ENCODE measurements at places on chromosomes 7 and 10. TPM values are rescaled to one million over a fixed set of nuclear protein-coding genes. Genes with fewer than 3 reads are reported as not detected.

- DNase-seq, result no peak
- peaks cover 11% of the 10 kb centered on the region for H3K27me3 ChIP-seq
- H3K27ac ChIP-seq, result no peak overlapping the region
- peak overlapping the region; percentile 72 for H3K4me3 ChIP-seq
- H3K36me3 ChIP-seq, result peaks cover 2% of the 10 kb centered on the region
These were observed 1.5 kb downstream of the ECHDC3 start for GRCh38 chr10:11743461-11744338.

The LRRD1 gene
- 0.22 TPM for total RNA-seq

The AFAP1L2 gene
- total RNA-seq, result 3.0 TPM

DNA sequence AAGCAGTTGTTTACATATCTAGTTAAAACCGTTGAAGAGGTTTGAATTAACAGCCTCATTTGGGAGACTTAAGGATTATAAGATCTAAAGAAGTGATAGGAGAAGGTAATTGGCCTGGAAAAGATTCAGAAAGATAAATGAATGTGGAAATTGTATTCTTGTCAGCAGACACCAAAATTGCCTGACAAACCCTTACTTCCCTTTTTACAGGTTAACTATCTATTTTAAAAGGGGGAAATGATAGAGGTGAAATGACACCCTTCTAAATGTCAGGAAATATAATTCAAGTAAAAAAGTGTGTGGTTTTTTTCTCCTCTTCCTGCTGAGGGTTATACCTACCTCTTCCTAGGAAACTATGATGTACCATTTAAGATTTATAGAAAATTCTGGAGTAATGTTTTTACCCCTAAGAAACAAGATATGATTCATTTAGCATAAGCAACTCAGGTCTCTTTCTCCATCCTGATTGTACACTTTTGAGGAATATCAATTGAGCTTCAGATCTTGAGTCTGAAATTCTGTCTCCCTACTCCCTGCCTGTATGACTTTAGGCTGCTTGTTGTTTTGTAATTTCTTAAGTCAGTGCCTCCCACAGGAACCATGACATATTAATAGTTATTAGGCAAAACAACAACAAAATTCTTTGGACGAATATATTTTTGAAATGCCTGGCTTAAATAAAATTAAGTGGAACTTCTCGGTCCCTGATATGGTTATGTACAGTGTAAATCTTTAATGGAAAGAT, 250.4 kb downstream of the RNLS start:
- no peaks in the 10 kb centered on the region for H3K36me3 ChIP-seq
- no peaks in the 10 kb centered on the region for H3K27me3 ChIP-seq
- H3K4me1 ChIP-seq, result peaks cover 5% of the 10 kb centered on the region
- no peak overlapping the region for H3K27ac ChIP-seq
- no peak overlapping the region for H3K4me3 ChIP-seq
